Activated T-cell treated with anti-CD3 and anti-CD28 coated beads, Interleukin-2, amount 50 U/mL, for 1 hour (primary cell): ENCODE measurements at places on chromosomes 16 and 17.
A peak's percentile ranks its signal among the peaks of the same experiment; 100 is the strongest.

DNA sequence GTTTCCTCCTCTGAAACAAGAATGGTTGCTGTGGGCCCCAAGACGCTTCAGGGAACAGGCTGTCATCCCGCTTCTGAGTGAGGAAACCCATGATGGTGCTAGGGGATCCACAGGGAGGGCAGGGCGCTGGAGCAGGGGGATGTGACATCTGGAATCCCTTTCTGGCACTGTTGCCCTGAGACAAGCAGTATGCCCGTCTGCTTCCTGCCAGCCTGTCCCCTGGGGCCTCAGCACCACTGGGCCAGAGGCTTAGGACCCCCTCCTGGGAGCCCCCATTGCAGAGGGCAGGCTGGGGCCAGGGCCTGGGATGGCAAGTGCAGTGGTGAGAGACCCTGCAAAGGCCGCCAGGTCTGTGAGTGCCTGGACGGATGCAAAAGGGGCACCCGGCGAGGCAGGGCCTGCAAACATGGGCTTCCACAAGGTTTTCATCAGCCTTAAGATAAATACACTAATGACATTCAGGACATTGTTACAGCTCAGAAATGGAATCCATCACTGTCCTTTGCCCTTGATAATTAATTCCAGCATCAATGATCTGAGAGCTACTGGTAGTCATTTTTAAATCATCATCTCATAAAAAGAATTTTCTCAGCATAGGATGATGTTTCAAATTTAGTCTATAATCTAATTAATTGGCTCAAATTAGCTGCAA is 51.6 kb downstream of the PRMT7 start:
- no peak for DNase-seq

GRCh38 chr17:6069539-6070429 is at the start of gene WSCD1:
WSCD1 (plus strand) TSS chr17:6070379; CDS start chr17:6080659, 10,280 bp downstream.
- no peak for DNase-seq

DNA sequence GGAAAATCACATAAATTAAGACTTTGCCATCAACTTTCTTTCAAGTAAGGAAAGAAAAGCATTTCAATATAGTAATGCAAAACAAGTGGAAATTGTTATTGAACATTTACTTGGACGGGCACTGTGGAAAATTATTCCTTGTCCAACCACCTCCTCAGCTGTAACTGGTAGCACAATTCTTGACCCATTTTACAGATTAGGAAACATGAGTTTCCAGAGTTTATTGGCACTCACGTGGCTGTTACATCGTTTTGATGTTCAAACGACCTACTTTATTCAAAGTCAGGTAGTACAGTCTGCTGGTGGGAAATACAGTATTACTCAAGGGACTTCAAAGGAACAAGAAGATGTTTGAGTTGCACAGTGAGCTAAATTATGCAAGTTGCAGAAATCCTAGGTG is 866 bp upstream of the PCTP start:
- DNase-seq = no peak

DNA sequence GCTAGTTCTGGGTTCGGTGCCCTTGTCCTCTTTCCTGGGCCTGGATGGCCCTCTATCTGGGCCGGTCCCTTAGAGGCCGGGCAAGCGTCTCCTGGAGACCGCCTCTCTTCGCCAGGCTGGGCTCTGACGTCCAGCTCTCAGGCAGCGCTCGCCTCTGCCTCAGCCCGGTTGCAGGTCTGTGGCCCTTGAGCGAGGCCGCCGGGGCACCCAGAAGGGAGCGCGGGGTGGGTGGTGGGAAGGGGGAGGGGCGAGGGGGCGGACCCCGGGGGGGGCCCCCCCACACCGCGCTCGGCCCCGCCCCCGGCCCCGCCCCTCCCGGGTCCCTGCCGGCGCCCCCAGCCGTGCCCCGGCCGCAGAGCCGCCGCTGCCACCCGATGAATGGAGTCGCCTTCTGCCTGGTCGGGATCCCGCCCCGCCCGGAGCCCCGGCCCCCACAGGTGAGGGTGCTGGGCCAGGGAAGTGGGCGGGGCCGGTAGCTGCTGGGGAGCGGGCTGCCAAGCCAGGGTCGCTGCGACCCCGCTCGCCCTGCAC is at the start of gene ARHGAP23:
TSS of gene ARHGAP23 (plus strand) at position 353 of the 531 bp plus-strand sequence. CDS start at position 375, 22 bp downstream.
- DNase-seq = peak; percentile 53

GRCh38 chr17:82524540-82524939 is 5.0 kb downstream of the FOXK2 start:
- DNase-seq = no peak

DNA sequence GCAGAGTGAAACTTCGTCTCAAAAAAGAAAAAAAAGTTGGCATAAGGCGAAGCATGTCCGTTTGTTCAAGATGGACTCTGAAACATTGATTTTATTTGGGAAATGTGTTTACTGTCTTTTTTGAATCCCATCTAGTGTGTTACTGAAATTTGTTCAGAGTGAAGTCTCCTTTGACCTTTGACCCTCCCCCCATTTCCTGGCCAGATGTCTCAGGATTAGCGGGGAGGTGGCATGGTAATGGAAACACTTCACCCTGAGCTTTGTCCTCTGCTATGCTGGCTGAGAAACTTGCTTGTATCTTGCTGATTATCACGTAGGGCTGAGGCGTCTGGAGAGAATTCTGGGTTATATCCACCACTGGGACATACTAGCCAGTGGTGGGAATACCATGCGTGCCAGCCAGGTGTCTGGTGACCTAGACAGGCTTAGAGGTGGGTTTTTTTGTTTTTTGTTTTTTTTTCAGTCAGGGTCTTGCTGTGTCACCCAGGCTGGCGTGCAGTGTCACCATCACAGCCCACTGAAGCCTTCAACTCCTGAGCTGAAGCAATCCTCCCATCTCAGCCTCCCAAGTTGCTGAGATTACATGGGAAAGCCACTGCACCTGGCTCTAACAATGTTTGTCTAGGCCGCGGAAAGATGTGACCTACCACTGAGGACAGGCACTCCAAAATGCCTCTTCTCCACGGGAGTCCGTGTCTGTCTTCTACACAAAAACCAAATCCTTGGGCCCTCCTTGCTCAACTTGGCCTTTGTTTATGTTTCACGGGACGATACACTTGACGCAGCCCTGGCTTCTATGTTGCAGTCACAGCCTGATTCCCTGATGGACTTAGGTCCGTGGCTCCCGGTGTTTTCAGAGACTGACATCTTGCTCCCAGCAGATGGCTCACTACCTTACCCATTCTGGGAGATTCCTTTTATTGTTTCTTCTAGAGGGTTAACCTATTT is 6.6 kb upstream of the GALK1 start:
- no peak for DNase-seq

GRCh38 chr17:49992191-49992932 is 2.7 kb downstream of the DLX3 start:
- no peak for DNase-seq

DNA sequence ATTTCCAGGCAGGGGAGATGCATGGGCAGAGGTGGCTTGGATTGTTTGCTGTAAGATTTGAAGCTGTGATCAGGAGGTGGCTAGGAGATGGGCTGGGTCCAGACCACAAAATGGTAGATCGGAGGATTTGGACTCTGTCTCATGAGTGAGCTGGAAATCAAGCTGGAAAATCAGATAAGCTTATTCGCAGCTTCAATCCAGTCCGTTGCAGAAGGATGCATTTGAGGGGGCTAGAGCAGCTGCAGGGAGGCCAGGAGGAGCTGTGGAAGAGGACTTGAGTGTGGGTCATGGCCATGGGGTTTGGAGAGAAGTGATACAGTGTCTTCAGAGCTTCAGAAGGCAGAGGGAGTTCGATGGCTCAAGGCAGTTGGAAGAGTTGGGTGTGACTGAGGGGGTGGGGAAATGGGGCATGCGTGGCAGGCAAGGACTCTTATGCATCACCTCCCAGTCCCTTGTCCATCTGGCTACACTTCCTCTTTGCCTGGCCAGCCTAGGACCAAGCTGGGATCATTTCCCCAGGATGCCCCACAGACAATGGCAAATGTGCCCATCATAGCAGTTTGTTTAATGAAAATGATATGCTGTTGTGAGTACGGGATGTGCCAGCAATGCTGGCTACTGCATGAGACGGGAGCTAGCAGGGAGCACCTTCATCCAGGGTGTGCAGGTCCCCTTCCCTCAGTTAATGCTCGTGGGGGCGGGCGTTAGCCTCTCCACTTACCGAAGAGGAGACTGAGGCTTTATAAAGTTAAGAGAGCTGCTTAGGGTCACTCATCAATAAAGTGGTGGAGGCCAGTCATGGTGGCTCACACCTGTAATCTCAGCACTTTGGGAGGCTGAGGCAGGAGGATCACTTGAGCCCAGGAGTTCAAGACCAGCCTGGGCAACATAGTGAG is 20.6 kb downstream of the QPRT start:
- no peak for DNase-seq

DNA sequence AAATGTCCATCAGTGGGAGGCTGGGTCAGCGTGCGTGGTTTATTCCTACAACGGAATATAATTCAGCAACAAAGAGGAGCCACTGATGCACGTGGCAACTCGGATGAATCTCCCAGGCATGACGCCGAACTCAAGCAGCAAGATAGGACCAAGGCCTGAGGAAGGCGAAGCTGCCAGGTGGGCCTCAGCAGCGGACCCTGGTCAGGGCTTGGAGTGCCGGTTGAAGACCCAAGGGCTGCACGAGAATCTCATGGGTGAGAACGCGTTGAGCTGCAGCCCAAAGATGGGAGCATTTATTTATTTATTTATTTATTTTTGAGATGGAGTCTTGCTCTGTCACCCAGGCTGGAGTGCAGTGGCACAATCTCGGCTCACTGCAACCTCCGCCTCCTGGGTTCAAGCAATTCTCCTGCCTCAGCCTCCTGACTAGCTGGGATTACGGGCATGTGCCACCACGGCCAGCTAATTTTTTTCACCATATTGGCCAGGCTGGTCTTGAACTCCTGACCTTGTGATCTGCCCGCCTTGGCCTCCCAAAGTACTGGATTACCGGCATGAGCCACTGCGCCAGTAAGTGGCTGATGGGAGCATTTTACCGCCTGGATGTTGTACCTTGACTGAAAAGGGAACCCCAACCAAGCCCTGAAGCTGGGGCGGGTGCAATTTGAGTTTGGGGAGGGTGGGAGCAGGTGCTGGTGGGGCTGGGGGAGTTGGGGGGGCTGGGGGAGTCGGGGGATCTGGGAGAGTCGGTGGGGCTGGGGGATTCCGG is 18.1 kb upstream of the BAHCC1 start:
- DNase-seq = no peak

DNA sequence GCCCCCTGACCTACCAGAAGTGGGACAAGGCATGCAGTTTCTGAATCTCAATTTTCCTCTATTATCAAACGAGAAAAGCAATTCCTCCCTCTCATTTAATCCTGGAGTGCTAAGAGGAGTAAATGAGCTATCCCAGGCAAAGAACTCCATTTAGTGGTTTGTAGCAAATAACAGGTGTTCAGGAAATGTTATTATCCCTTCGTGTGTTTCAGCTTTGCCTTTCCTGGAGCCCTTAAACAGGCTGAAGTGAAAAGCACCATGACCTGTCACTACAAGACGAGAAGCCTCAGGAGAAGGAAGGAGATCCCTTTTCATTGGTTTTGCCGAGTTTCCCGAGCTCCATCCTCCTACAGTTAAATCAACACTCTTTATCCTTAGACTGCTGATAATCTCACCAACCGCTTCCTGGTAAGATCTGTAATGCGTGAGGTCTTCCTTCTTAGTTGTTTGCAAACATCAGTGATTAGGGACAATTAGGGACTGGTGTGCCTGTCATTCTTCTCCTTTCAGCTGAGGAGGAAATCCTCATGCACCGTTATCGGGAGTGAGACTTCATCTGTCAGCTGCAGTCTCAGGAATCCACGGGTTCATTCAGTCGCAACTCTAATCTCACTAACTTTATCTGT is 30.8 kb upstream of the MYOCD start:
- no peak for DNase-seq

DNA sequence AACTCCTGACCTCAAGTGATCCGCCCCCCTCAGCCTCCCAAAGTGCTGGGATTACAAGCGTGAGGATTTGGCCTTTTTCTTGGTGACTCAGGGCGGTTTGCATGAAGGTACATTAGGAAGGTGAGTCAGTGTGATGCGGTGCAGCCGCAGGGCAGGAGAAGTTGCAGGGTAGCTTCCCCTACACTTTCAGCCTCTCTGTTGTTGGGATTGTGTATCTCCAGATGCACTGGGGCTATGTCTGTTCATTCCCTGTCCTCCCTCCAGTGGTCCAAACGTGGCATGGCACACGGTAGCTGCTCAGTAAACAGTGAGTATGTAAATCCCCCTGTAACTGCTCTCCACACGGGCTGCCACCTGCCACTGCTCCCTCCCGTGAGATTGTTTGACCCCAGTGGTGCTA is 109.1 kb upstream of the CDC42EP4 start:
- no peak for DNase-seq
